ENCODE measurements at places on chromosomes 3 and 15.

- DNase-seq: no peak
Observed at GRCh38 chr15:33636234-33636633, 325.5 kb downstream of the RYR3 start.

GRCh38 chr3:78414261-78414660 is 1353.5 kb downstream of the ROBO1 start:
- DNase-seq: no peak

DNA sequence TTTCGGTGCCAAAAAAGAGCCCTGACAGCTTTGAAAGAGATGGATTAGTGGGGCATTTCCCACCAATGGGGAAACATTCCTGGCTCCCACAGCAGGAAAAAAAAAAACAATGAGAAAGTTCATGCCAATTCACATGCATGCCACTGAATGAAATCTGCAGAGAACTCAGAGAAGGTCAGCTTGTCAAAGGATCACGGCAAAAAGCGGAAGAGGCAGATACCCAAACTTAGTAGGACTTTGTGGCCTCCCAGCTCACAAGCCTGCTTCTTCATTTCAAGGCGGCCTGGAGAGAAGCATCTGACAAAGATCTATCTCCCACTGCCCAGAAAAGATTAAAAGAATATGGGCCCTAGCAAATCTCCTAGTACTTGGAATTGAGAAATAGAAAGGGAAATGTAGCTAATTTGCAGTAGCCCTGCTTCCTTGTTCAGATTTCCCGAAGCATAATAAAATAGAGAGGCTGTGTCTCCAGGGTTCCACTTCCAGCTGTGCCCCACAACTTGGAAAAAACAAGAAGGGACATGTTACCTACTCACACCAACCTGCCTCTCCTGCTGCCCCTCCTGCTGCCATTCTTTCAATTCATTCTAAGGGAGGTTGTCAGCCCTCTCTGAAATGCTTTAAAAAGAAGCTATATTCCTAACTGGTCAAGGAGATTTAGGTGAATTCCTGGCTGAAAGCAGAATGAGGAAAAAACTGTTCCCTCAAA is 170.4 kb downstream of the FHIT start:
- DNase-seq: no peak

- DNase-seq: no peak
Observed at GRCh38 chr15:71679223-71679792, 131.0 kb upstream of the NR2E3 start.

- no peak for DNase-seq
Observed at GRCh38 chr3:1469248-1469647, 376.4 kb downstream of the CNTN6 start.

All from activated T-helper 1 cell treated with Interleukin-2 at 50 U/mL for 16 hours (primary cell).